ENCODE measurements at places on chromosomes 7 and 10.

DNA sequence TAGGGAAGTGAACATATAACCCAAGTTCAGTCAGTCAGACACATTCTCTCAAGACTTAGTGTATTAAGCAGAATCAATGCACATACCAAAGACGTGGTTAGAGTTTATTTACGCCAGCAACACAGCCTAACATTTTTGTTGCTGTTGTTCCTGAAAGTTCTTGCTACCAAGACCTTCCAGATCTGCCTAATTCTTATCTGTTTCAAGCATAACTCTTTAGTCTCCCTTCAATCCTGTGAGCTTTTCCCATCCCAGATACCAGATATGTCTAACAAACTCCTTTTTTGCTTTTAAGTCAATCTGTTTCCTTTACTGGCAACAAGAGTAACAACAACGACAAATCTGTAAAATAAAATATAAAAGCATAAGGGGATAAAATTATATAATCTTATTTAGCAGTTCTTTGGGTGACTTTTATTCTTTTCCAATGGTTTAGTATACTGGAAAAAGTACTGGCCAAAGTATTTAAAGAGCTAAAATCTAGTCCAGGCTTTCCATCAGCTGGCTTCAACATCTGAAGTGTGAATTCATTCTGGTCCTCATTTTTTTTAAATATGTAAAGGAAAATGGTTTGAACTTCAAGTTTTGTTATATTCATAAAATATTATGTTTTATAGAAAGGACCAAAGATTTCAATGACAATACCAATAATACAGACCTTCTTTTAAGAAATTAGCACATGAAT is 193.8 kb downstream of the IMMP2L start:
- DNase-seq, result no peak

DNA sequence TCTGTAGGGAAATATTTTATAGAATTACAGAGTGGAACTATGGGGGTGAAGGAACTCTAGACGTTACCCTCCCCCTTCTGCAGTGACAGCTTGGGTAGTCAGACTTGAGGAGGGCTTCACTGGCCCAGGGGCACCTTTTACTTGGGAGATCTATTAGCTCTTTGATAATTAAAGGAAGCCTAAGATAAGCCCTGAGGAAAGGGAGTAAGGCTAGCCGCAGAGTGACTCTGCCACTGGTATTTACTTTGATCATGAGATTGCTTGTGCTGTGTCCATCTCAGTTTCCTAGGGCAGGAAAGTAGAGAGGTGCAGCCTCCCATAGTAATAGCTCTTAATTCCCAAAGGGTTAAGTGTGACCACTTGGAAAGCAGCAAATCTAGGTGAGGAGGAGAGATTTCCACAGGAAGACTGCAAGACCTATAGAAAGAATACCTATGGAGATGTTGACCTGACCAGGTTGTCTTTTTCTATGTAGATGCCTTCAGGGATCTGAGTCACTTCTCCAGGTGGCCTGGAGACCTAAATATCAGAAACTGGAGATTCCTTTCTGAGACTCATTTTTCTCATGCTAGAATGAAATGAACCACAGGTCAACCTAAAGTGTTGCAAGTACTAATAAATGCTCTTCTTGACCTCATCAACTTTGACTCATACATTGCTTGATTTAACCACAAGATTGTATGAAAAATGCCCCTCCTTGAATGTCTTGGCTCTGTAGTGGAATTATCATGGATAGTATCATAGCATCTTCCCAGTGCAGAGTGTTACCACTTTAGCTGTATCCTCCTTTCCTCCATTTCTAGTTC is 447.3 kb upstream of the GHITM start:
- DNase-seq, result no peak

DNA sequence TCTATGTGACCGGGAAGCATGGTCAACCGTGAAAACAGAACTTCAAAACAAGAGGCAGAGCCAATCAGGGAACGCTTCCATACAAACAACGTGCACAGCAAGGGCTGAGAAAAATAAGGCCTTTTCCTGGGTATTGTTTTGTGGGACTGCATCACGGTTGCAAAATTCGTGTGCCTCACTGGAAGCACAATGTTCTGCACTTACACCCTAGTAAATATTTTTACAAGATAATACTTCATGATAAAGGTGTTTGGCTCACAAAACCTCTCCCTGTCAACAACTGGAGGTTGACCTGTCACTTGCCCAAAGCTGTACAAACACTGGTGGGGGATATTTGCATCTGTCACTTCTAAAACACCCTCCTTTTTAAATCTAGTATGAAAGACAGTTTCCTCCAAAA is 37.0 kb downstream of the KLF6 start:
- DNase-seq, result no peak

DNA sequence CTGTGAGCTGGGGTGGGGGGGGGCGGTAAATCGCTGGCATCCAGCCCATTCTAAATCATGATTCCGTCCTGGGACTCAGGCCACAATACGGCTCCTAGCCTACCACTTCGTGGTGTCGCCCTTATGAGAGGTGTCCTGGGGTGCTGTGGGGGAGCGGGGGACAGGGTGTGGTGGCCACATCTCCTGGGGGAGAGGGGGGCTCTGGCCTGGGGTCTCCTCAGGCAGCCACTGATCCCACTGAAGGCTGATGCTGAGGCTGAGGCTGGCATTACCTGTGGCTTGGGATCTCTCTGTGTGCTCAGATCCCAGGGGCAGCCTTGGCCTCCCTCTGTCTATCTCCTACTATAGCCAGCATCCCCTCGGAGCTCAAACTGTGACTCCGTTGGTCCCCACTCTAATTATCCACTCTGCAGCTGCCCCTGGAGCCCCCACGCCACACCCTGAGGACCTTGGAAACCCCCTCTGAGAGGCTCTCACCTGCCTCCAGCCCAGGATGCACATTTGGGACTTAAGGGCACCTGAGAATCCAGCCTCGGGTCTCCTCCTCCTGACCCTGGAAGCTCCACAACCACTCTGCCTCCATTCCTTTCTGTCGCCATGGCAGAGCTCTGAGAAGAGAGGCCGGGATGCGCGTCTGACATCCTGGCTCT is 249.3 kb upstream of the TCERG1L start:
- DNase-seq, result no peak

GRCh38 chr7:128066858-128067257 is 35.6 kb upstream of the LRRC4 start:
- DNase-seq, result no peak

DNA sequence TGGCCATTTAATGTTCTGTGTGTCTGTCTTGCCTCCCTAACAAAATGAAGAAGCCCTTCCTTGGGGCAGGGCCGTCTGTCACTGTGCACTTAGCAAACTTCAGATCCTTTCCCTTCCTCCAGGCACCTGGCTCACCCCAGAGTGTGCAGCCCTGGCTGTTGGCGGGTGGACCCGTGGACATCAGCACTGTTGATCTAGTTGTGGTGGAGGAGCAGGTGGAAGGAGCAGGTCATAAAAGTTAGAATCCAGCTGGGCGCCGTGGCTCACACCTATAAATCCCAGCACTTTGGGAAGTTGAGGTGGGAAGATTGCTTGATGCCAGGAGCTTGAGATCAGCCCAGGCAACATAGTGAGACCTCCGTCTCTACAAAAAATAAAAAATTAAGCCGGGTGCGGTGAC is 12.7 kb downstream of the RAB19 start:
- no peak for DNase-seq

GRCh38 chr10:26509307-26509706 is 71.2 kb downstream of the APBB1IP start:
- DNase-seq, result no peak

DNA sequence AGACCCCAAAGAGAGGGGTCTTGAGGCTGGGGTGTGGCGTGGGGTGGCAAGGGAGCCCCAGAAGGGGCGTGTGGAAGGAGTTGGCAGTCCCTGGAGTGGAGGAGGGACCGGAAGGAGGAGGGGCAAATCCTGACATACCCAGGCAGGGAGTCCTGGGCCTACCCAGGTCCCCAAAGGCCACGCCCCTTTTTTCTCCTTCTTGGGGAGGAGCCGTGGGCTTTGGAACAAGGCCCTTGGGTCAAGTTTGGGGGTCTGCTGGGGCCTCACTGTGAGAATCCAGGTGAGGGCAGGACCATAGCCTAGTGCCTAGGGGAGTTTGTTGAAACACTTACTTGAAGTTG is 1.2 kb upstream of the SMARCD3 start:
- no peak for DNase-seq

DNA sequence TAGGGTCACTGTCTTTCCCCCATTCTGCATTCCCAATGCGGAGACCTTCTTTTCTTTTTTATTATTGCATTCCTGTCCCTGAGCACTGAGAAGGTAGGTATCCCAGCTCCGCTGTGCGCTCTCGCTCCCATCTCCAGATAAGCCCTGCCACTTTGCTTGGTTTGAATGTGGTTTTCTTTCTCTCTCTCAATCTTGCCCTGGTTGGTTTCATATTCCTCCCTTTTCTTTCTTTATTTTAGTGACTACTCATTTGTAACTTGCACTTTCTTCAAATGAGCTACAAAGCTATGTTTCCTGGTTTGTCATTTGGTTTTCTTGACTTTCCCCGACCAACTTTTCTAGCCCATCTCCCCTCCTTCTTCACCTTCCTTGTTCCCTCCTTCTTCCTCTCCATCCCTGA is 29.0 kb upstream of the HSPB1 start:
- DNase-seq, result no peak

DNA sequence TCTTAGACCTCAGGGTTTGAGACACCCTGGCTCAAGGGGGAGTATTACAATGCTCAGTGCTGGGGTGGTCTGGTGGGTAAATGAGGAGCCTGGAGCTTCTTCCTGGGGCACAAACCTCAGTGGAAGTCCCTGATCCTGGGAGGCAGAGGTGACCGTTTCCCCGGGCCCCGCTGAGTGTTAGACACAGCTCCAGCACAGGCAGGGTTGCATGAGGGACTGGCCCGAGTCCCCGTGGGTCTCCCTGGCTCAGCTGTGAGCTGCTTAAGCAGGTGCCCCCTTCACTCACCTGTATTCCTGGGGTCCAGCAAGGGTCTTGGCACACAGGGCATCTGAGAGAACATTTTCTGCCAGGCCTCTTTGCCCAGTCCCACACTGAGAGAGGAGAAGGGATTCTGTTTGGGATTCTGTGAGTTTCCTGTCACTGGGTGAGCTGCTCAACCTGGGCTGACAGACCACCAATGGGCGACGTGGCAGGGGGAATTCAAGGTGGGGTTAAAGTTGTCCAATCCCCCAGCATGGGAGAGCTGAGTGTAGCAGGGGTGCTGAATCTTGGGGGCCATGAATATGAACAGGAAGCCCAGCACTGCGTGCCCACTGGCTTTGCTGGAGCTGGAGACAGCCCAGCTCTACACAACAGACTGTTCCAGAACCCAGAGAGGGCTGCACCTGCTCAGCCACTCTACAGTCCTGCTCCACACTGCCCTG is 29.9 kb downstream of the DDIT4 start:
- no peak for DNase-seq

DNA sequence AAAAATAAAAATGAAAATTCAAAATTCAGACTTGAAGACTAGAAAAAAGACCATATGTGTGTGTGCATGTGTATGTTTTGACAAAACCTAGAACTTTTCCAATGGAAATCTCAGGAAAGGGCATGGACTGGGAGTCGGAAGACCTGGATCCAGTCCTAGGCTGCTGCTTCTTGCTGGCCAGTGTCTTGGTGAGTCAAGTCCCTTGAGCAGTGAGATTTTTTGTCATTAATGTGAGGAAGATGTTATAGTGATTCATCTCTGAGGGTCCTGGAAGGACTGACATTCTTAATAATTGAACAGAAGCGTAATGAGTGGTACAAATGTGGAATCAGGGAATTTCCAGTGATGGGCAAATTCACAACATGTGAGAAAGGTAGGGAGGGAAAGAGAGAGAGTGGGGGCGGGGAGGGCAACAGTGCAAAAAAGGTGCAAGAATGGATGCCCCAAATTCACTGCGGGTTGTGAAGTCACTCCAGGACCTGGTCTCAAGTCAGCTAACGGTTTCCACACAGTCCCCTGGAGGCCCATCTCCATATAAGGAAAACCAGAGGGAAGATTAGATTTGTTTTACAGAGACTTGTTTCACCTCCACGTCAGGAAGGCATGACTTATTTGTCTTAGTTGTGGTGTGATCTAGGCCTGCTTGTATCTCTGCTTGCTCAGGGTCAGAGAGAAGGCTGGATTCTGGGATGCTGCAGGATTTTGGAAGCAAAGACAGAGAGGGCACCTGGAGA is 201.7 kb downstream of the BUB3 start:
- DNase-seq, result no peak

- no peak for DNase-seq
These were observed 52.3 kb upstream of the ZNF33B start for GRCh38 chr10:42690449-42691360.

DNA sequence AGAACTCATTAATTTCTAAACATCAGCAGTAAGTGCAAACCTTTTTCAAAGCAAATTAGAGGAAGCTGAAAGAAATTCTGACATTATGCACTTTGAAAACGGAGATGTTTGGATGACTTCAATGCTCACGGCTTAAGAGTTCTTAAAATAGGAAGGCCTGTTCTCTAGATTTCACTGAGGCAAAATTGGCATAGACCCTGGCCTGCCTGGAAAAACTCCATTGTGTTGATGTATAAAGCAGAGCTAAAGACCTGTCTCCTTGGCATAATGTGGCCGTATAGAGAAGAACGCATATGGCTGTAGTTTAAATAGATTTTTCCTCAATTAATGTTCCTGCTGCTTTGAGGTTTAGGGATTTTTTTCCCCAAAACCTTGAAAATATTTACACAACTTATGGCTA is 24.5 kb upstream of the AGMO start:
- DNase-seq, result no peak

- DNase-seq, result no peak
These were observed 7.8 kb upstream of the SLF2 start for GRCh38 chr10:100904917-100905316.

DNA sequence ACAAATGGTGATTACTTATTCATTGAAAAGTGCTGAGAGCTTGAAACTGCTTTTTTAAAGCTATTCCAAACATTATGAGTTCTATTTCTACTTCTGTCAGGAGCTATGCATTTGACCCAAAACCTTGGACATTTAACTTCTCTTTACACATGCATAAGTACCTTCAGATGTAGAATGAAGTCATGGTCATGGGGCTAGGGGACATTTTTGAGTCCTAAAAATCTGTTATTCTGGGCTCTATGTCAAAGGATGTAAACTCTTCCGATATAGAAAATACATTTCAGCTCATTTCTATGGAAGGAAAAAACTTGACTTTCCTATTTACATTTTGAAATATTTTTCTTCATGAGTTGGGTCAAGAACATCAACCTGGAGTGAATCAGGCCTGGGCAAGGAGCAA is 179.5 kb upstream of the CXCL12 start:
- no peak for DNase-seq

DNA sequence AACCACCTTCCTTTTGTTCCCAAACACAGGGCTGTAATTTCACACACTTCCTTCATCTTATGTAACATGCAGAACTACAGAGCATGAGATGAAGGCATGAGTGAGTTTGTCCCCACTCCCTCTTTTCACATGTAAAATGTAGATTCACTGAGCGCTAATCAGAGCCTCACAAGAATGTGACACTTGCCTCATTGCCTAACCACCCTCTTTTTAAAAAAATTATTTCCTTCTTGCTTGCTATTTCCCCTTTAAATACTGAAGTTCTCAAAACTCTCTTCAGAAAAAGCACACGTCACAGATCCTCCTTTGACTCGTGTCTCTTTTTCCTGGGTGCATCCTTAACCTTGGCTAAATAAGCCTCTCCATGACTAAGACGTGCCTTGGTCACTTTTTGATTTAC is 121.2 kb upstream of the TARP start:
- no peak for DNase-seq

GRCh38 chr10:130894471-130894870 is 417.1 kb downstream of the TCERG1L start:
- DNase-seq, result no peak

GRCh38 chr7:128872394-128872824 is 9.8 kb downstream of the ATP6V1F start:
- DNase-seq, result no peak

Measured in activated T-cell treated with anti-CD3 and anti-CD28 coated beads for 4 hours (primary cell).